ENCODE measurements at places on chromosomes 1 and 21.

DNA sequence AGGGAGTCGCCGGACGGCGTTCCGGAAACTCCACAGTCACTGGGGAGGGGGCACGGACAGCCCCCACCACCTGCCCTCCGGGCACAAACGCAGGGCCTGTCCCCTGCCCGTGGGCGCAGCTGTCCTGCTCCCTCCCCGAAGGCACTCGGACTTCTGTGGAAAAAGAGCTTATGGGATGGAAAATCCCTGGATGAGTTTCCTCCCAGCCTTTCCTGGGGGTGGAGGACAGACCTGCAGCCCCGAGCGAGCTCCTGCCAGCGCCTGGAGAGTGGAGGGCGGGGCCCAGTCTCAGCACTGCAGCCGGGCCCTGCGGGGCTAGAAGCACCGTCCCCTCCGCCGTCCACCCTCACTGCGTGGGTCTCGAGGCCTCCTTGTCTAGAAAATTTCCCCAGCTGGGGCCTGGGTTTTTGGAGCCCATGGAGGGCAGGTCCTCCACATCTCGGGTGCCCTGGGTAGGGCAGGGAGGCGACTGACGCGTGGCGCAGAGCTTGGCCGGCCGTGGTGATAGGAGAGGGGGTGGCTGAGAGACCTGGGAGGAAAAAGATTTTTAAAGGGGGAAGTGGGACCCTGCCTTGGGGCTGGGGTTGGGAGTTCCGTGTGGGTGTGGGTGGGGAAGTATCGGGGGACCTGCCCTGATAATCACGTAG, 6.4 kb upstream of the COL6A1 start:
- peak; percentile 47 for DNase-seq

GRCh38 chr1:14100919-14101318, 400.9 kb downstream of the PRDM2 start:
- DNase-seq: no peak

GRCh38 chr21:16034446-16035190, 304.8 kb downstream of the USP25 start:
- DNase-seq: no peak

GRCh38 chr1:162997499-162998285, 71.5 kb upstream of the RGS4 start:
- no peak for DNase-seq

GRCh38 chr1:1124508-1124785, 8.6 kb upstream of the C1orf159 start:
- no peak for DNase-seq

DNA sequence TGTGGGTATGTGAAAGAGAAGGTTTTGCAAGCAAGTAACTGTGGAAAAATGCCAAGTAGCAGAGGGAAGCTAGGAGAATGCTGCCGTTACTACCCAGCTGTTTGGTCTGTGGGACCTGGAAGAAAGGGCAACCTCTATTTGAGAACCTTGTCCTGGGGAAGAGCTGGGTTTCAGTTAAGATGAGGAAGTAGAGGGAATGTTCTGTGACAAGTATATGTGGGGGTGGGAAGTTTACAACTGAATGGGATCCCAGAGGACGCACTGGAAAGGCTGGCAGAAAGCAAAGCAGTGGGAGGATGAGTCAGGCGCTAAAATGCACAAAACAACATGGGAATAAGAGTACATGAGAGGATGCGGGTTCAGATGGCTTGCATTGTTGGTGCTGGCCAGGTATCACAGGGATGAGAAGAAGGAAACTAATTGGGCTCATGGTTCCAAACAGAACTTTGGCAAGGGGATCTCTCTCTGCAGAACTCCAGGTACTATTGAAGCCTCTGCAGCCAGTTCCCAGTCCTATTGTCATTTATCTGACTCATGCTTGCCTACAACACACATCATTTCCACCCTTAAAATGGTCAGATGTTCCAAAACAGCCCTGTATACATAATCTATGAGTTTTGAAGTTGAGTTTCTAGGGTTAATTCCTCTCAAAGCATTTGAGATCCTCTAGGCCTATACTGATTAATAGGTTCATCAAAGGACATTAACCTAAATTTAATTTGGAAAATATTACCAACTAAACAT, 88.5 kb upstream of the VAV3 start:
- no peak for DNase-seq

- DNase-seq: no peak
These were observed 96.5 kb downstream of the NME7 start for GRCh38 chr1:169271098-169271497.

GRCh38 chr21:39144191-39144590, 39.1 kb downstream of the PSMG1 start:
- no peak for DNase-seq

- DNase-seq: no peak
These were observed 20.7 kb upstream of the ABCB10 start for GRCh38 chr1:229579059-229579673.

DNA sequence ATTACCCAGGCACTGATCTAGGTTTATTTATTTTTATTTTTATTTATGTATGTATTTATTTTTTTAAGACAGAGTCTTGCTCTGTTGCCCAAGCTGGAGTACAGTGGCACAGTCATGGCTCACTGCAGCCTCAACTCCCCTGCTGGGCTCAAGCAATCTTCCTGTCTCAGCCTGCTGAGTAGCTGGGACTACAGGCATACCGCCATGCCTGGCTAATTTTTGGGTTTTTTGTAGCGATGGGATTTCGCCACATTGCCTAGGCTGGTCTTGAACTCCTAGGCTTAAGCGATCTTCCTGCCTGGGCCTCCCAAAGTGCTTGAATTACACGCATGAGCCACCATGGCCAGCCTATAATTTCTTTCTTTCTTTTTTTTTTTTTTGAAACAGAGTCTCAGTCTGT, 9.4 kb downstream of the PHACTR4 start:
- no peak for DNase-seq

Data from RWPE2 (cell line).